Testis (tissue), 5 donors: ENCODE measurements at places on chromosomes 6 and 20.
A peak's percentile ranks its signal among the peaks of the same experiment; 100 is the strongest.

DNA sequence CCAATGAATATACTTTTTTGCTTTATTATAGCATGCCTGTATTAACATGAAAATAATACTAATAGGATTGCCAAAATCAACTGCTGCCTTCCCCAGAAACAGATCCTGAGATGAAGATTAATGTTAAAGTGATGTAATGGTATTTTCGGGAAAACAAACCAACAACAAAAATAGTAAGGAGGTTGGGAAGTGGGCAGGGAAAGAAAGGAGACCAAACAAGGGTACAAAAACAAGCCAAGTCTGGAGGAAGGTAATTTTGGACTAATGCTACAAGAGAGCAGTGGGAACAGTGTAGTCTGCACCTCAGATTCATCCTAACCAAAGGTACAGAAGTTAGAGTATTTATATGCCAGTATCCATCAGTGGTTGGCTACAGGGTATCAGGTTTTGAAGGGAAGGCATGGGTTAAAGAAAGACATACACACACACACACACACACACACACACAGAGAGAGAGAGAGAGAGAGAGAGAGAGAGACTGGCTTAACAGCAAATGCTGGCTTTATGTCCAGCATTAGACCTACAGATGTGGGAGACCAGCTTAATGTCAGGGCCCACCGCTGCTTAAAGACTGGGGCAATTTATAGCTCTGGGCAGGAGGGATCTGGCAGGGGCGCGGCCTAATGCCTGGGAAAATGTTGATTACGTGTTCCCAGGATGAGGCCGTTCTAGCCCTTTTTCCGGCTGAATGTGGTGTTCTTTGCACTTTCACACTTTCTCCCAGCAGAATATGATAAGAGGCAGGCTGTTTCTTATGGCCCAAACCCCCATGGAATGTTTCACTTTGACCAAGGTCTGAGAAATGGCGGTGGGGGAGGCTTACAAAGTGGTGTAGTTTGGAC is 3.8 kb upstream of the SLC17A1 start:
- DNase-seq = peak; percentile 21

DNA sequence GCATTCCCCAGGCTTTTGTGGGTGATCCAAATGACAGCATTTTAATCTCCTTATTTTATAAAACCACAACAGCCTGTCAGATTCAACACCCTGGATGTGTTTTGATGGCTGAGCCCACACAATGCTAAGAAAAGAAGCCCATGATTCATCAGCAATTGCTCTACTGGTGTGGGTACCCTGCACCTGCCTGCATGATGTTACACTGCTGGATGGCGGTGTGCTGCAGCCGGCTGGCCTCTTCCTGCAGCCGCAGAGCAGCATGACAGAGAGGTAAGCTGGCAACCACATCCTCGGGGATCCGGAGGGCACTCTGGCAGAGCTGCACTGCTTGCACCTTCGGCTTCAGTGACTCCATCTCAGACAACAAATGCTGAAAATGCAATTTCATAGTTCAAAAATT is 327.5 kb downstream of the SYNE1 start:
- no peak for DNase-seq

GRCh38 chr6:24493945-24494820 is 586 bp upstream of the ALDH5A1 start:
- DNase-seq = peak; percentile 19

DNA sequence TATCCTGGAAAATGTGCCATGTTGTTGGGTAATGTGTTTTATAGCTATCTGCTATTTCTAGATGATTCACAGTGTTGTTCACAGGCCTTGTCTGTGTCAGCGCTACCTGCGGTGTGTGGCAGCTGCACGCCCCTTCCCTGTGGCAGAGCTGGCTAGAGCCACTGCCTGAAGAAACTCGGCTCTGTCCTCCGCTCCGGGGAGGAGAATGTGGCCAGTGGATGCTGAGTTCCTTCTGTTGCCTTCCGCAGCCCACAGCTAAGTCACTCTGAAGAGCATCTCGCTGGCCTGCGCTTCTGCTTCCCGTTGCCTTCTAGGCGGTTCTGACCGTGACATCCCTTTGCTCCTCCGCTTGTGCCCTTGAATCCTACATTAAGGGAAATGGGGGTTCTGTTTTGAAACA is 135.1 kb downstream of the PLG start:
- DNase-seq = no peak

DNA sequence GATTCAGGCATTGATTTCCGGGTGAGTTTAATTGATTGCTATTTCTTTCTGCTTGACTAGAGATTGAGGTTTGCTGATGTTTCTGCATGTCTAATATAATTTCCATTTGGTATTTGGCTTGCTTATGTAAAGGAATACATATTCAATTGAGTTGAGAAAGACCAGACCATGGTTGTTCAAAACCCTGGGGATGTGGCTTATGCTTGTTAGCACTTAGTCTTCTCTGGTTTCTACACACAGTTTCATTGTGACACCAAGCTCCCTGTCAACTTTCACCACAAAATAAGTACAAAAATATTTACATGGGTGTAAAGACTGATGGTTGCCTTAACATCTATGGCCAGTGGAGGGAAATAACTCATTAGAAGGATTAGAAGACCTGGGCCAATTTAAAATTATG is 209.6 kb downstream of the CDH26 start:
- DNase-seq = no peak

- DNase-seq = peak; percentile 53
These were observed 315.9 kb downstream of the TFAP2A start for GRCh38 chr6:10098756-10099528.

DNA sequence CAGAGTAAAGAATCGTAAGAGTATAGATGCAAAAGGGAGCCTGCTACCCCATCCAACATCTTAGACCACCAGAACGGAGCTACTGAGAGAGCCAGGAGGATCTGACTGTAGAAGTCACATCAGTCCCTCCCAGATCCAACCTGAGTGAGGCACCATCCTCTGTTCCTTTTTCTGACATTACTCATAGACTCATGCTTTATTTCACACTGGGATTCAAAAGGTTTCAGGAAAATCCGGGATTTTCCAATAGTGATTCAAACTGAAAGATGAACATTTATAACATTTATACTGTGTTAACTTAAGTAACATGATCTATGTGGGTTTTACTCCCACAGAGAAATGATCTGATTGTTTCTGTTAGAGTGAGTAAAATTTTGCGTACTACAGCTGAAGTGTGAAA is 868.6 kb upstream of the GJE1 start:
- no peak for DNase-seq

DNA sequence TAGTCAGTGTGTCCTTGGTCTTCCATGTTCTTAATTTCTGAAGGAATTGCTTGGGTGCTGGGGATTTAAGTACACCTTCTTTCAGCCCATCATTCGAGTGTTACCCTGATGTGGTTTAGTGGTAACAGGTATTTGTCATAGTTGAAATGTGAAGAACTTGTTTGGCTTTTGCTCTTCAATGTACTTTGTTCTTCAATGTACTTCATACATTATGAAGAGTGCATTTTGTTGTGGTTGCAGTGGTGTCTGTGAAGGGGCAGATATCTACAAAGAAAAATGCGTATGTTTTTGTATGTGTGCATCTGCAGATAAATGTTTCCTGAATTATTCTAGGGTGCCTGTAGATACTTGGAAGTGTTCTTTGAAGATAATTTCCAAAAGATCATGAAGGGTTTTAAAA is 111.2 kb upstream of the SUPT3H start:
- no peak for DNase-seq

DNA sequence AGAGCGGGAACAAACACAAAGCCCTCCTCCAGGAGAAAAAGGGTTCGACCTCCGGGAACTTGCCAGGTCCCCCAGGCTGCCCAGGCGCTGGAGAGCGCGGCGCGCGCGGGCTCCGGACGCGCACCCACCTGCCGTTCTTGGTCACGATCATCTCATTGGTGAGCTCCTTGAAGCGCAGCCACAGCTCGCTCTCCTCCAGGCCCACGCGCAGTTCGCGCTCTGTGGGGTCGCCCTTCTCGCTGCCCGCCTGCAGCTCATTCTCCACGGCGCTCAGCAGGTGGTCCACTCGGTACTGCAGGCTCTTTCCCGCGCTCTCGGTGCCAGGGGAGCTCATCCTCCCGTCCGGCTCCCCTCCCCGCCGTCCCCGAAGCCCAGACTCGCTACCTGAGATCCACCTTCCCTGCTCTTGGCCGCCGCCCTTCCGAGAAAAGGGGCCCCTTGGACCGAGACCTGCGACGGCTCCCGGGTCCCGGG is 356 bp downstream of the TBXT start:
- no peak for DNase-seq

DNA sequence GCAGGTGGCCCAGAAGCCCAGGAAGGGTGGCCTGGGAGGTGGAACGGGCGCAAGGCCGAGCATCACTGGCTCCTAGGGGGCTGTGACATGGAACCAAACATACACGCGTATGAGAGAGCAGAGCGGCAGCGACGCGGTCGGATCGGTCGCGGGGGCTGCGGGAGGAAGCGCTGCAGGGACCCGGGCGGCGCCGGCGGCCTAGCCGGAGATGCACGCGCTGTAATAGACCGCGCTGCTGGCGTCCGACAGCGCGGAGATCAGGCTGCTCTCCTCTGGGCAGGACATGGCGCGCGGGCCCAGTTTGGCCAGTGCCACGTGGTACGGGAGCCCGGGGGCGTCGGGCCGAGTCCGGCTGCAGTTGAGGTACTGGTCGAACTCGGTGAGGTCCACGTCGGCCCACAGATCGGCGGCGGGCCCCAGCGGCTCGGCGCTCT is 1.5 kb downstream of the SOX18 start:
- no peak for DNase-seq

DNA sequence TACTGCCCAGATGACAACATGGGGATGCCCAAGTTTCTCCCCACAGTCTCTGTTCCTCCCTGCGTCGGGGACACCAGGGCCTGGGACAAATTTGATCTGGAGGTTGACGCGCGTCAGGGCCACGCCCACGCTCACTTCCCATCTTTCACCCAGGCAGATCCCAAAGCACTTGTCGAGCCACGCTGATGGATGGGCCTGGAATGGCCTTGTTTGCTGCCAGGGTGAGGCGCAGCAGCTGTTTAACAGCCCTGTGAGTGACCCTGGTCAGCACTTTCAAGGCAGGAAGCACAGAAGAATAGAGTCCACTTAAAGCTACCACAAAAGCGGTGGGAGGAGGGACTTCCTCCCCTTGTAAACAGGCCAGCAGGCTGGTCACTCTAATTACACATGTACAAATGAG is 324.7 kb upstream of the JARID2 start:
- DNase-seq = peak; percentile 44
